PC-9 (cell line): ENCODE measurements at places on chromosomes 12 and 14.

- peak; percentile 43 for DNase-seq
These were observed 28.8 kb downstream of the YEATS4 start for GRCh38 chr12:69388371-69388770.

GRCh38 chr12:76276499-76277151 lies 71.6 kb downstream of the BBS10 start:
- DNase-seq, result no peak

DNA sequence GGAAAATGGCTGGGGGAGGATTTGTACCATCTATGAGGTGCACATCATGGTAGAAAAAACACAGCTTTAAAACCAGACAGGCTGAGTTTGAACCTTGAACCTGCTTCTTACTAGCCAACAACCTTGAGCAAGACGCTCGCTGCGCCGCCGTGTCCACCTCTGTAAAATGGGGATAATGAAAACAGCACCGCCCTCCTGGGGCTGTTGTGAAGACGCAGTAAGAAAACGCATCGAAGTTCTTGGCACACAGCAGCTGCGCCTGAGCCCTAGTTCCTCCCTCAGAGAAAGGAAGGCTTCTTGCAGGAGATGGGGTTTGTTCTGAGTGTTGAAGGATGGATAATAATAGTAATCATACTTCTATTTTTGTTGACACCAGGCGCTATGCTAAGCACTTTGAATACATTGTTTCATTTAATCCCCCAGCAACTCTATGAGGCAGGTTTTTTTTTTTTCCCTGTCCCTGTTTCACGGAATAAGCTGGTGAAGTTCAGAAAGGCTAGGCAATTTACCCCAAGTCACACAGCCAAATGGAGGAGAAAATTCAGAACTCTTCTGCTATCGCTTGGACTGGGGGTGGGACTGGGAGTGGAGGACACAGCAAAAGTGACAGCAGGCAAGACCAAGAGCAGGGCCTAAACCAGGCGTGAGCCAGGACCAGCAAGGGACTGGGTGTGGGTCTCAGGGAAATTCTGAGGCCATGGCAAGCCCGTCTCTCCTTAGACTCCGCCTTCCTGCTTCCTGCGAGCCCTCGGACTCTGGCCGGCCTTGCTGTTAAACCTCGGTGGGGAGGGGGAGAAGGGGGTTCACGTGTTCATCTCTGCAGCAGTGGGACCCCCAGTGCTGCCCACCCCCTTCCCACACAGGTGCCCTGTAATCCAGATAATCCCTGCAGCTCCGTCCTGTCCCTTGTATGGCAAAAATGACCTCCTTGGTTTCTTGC lies 97.5 kb downstream of the LRRC74A start:
- DNase-seq, result no peak

- no peak for DNase-seq
These were observed 3.7 kb upstream of the HOXC12 start for GRCh38 chr12:53950789-53951576.

- DNase-seq, result peak; percentile 53
These were observed 31.6 kb downstream of the KLRD1 start for GRCh38 chr12:10339053-10339840.

- no peak for DNase-seq
These were observed 348.9 kb upstream of the FAR2 start for GRCh38 chr12:28800129-28800528.

GRCh38 chr12:108066583-108067577 lies 62.2 kb upstream of the WSCD2 start:
- no peak for DNase-seq

DNA sequence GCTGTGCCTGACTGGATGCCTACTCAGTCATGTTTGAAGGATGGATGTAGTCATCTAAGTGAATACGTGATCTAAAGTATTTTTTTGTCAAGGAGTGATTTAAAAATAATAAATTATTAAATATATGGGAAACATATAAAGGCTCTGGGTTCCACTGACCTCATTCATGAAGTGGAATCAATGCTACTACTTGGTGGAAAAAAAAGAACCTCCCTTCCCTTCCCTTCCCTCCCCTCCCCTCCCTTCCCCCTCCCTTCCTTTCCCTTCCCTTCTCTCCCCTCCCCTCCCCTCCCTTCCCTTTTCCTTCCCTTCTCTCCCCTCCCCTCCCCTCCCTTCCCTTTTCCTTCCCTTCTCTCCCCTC lies 162.7 kb downstream of the ESRRB start:
- no peak for DNase-seq
